Activated effector memory CD4-positive, alpha-beta T cell treated with Interleukin-2 at 50 U/mL for 16 hours (primary cell): ENCODE measurements at places on chromosomes 4 and X.

DNA sequence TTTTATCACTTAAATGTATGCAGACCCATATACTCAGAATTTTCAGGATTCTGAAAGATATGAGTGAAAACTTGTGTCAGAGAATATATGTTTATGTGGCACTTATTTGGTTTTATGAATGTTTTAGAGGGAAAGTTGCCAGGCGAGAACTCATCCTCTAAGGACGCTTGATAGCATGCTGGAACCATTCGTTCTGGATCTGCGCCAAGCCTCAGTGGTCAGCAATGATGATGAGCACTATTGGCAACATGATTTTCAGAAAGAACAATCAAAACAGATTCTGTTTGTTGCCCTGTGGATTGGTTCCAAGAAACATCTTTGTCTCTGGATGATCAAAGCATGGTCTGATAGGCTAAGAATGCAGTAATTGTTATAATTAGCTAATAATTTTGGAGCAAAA lies 32.1 kb upstream of the RAPGEF2 start:
- DNase-seq, result no peak

GRCh38 chrX:108464604-108465003 lies 25.0 kb downstream of the COL4A5 start:
- no peak for DNase-seq

DNA sequence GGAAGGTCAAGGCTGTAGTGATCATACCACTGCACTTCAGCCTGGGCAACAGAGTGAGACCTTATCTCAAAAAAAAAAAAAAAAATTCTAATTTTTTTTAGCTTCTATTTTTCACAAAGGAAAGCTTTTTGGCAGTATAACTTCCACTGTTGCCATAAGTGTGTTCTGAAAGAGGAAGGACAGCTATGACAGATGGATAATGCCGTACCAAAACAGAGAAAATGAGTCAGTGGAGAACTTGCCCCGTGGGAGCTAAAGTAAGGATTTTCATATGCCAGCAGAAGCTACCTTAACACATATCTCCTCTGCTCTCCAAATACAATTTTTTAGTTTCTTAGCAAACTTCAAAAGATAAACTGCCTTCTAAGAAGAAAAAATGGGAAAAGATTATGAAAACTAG lies 43.7 kb downstream of the RPS3A start:
- no peak for DNase-seq

- no peak for DNase-seq
Observed at GRCh38 chr4:169253904-169254303, 16.9 kb downstream of the SH3RF1 start.

DNA sequence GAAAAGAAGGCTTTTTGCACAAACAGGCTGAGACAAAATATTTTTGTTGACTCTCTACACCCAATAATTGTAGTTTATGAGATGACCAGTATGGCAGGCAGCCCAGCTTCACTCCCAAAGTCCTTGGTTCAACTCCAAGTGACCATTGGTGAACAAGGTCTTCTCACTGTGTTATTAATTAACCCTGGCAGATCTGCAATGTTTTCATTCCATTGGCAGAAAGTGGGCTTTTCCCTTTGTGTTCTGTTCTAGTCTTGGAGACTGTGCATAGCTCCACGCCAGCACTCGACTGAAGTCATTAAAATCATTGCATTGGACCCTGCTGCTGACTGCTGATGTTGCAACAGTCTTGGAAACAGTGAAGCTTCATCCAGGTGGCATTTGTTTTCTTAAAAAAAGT lies 277.3 kb upstream of the HAND2 start:
- DNase-seq, result no peak

DNA sequence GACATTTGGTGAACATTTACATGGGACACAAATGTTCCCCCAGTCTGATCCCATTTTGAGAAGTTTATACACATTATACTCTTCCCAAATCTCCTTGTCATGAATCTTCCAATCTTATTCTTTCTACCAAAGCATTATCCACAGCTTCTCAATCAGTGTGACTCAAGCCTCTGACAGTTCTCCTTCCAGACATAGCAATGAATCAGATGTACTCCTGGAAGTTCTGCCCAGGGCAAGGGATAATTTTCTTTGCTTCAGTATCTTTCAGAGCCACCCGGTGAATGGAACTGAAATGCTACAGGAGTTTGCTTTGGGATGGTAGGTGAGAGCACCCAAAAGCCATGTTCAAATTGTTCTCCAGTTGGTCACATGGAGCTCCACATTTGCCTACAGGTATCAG lies 145.5 kb downstream of the ANXA5 start:
- no peak for DNase-seq

GRCh38 chr4:20062054-20062453 lies 189.7 kb upstream of the SLIT2 start:
- no peak for DNase-seq

- DNase-seq, result no peak
Observed at GRCh38 chr4:88937081-88937480, 119.9 kb downstream of the FAM13A start.

- no peak for DNase-seq
Observed at GRCh38 chrX:13487731-13488505, 81.5 kb upstream of the EGFL6 start.

GRCh38 chrX:69388526-69388925 lies 115.6 kb upstream of the NALF2 start:
- no peak for DNase-seq

- no peak for DNase-seq
Observed at GRCh38 chrX:121949041-121949760, 901.8 kb downstream of the GLUD2 start.

GRCh38 chr4:59161249-59161648 lies 2038.9 kb upstream of the ADGRL3 start:
- DNase-seq, result no peak

- no peak for DNase-seq
Observed at GRCh38 chrX:20383477-20383876, 116.8 kb upstream of the RPS6KA3 start.

- DNase-seq, result no peak
Observed at GRCh38 chr4:40890764-40891163, 141.0 kb downstream of the NSUN7 start.

DNA sequence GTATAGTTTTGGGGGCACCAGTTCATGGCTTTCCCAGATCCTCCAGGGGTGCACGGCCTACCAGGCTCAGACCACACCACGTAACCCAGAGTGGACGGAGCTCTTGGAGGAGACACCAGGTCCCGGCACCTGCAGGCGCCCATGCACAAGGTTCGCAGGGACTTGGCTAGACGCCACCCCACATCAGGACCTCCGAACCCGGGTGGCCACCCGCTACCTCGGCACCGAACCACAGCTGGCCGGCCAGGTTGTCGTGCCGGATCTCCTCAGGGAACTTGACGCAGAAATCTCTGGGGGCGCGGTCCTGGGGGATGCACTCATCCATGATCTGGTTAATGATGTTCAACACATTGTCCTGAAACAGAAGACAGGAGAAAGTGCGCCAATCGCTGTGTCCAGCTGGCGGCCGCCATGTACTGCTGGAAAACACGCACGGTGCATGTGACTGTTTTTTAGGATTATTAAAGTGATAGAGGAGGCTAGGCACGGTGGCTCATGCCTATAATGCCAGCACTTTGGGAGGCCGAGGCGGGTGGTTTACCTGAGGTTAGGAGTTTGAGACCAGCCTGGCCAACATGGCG lies 77.1 kb downstream of the ZFYVE28 start:
- no peak for DNase-seq

- no peak for DNase-seq
Observed at GRCh38 chrX:21373637-21374162, 518 bp upstream of the CNKSR2 start.

DNA sequence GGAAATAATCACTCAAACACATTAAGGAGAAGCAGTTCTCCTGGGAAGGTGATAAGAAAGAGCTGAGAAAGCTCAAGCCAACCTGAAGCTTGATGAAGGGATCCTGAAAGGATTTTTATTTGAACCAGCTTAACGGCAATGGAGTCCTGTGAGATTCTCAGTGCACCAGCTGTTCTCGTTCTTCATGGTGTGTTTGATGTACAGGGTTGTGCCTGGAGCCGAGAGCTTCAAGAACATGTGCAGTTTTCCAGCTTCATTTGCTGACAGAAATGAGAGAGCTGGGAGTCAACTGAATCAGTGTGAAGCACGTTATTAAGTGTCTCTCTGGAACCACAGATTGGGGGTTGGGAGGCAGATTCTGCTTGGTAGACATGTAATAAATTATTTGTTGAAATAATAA lies 115.7 kb downstream of the ANKRD50 start:
- no peak for DNase-seq

- DNase-seq, result no peak
Observed at GRCh38 chr4:9835430-9835829, 54.0 kb downstream of the DRD5 start.

- DNase-seq, result no peak
Observed at GRCh38 chr4:117941611-117942010, 92.7 kb upstream of the NDST3 start.

DNA sequence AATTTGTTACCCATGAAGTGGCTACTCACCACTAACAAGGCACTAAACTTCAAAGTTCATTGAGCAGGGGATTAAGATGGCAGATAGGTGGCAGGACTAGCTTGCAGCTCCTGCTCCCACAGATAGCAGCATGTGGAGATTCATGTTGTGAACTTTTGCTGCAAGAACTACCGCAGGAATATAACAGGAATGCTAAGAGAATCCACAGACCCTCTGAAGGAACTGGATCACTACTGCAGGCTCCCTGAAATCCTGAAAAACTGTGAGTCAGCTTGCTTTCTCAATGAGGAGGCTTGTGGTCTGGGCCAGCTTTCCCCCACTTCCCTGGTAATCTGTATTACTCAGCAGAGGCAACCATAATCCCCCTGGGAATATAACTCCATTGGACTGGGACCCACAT lies 118.5 kb upstream of the VCX2 start:
- no peak for DNase-seq

- no peak for DNase-seq
Observed at GRCh38 chrX:148215726-148216125, 234.6 kb downstream of the FMR1NB start.
